ENCODE measurements at places on chromosomes 1 and 21.
A peak's percentile ranks its signal among the peaks of the same experiment; 100 is the strongest.

DNA sequence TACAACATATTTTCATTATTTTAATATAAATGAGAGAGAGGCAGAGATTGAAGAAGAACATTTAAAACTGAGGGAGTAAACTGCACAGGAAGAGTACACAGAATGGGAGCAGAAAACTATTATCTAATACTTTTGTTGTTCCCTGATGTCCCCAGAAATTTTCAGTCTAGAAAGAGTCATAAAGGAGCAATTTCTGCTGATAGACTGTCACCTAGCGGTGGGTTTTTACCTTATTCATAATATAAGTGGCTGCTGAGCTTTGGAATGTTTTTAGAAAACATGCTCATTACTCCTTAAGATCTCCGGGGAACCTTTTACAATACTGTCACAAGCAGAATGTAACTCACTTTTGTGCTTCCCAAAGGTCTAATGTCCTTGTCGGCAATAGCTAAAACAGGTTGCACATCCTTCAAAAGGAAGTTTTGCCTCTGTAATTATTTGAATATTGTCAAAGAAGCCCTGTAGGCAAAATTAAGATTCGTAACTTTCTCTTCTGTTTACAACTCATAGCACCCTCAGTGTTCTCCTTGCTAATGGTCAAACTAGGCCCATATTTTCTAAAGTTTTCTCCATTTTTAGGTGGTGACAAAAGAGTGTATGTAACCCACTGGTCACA is 4.9 kb upstream of the NPL start:
- DNase-seq: peak; percentile 31

- no peak for DNase-seq
Measured at GRCh38 chr21:45577801-45578175, 35.5 kb upstream of the SLC19A1 start.

- no peak for DNase-seq
Measured at GRCh38 chr1:38249001-38249400, 202.4 kb upstream of the POU3F1 start.

- no peak for DNase-seq
Measured at GRCh38 chr1:39927538-39927937, 25.8 kb upstream of the MYCL start.

DNA sequence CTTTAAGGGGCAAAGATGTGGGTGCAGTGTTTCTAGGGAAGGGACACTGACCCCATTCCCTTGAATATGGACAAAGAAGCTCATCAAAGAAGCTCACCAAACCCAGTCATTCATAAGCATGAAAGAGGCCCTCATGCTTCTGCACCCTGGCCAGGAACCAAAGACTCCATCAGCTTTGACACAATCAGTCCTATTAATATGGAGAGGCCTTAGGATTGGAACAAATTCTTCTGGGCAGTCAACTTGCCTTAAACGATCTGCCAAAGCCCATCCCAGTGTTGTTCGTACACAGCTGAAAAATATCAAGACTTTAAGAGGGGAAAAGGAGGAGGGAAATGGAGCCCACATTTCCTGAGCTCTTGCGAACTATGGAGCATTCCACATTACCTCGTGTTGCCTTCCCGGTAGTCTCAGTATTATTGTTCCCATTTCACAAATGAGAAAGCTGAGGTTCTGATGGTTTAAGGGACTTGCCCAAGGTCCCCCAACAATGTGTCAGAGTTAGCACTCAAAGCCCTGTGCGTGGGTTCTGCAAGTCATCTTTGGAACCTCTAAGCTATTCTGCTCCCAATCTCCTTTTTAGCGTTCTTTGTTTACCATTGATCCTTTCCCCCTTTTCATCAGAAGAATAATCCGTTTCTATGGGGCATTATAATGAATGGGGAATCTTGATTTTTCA is 161.9 kb downstream of the ZBTB18 start:
- no peak for DNase-seq
